ENCODE measurements at places on chromosomes 1 and 21.

- no peak for DNase-seq
Observed at GRCh38 chr1:101178341-101178687, 58.5 kb upstream of the S1PR1 start.

- DNase-seq: no peak
Observed at GRCh38 chr21:21788591-21788990, 790.4 kb downstream of the NCAM2 start.

- no peak for DNase-seq
Observed at GRCh38 chr1:2313651-2314261, 77.6 kb downstream of the MORN1 start.

DNA sequence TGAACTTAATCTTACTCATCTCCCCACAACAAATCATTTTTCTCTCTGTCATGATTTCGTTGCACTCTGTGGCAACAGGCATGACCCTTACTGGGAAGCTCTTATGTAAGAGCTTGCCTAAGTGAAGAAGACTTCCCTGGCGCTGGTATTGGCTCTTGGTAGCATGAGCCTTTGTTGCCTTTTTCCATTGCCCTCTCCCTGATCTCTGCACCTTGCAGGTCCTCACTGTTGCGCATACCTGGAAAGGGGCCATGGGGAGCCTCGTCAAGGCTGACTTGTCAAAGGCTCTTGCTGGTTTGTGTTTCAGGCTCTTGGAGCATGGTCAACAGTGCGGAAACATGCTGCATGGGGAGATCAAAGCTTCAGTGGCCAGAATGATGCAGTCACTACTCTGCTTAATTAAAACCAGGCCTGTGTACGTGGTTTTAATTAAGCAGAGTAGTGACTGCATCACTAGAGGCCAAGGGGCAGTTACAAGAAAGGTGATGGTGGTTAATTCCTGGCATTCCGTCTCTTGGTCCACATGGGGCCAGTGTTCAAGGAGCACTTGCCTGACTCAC, 141.3 kb downstream of the SPATA46 start:
- no peak for DNase-seq

DNA sequence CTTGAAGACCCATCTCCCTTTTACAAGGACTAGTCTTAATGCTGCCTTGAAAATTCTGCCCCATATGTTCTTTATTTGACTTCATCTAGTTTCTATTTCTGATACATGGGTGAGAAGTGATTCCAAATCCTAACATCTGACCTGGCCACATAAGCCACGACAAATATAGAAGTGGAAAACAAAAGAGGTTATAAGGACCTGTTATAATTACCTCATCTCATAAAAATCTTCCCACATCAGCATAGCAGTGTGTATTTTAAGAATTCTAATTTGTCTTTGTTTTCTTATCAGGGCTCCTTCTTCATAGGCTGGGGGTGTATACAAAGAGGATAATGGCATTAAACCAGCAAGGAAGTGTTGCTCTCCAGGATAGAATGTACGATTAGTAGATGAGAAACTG, 1007.4 kb downstream of the TTLL7 start:
- DNase-seq: no peak

Measured in CMK (cell line).